PC-3 (cell line): ENCODE measurements at places on chromosomes 11 and 22.

DNA sequence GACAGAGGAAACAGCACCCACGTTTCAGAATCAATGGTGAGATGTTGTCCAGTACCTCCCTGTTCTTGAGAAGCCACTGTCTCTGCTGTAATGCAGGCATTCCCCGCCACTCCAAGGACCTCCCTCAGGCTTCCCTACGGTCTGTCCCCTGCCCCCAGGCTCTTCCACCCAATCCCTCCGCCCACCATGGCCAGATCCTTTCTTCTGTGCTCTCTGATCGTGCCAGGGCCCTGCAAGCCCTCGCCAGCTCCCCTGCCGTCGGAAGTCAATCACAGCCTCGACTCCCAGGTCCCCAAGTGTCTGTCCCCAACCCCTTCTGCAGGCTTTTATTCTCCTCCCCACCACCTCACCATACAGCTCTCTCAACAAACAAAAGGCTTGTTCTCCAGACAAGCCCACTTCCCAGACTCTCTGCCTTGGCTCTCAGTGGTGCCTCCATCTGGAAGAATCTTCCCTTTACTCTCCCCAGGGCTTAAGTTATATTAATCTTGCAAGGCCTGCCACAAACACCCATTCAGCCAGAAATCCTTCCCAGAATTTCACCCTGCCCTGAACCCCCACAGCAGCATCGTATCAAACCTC, 13.7 kb downstream of the SCN4B start:
- no peak for DNase-seq

DNA sequence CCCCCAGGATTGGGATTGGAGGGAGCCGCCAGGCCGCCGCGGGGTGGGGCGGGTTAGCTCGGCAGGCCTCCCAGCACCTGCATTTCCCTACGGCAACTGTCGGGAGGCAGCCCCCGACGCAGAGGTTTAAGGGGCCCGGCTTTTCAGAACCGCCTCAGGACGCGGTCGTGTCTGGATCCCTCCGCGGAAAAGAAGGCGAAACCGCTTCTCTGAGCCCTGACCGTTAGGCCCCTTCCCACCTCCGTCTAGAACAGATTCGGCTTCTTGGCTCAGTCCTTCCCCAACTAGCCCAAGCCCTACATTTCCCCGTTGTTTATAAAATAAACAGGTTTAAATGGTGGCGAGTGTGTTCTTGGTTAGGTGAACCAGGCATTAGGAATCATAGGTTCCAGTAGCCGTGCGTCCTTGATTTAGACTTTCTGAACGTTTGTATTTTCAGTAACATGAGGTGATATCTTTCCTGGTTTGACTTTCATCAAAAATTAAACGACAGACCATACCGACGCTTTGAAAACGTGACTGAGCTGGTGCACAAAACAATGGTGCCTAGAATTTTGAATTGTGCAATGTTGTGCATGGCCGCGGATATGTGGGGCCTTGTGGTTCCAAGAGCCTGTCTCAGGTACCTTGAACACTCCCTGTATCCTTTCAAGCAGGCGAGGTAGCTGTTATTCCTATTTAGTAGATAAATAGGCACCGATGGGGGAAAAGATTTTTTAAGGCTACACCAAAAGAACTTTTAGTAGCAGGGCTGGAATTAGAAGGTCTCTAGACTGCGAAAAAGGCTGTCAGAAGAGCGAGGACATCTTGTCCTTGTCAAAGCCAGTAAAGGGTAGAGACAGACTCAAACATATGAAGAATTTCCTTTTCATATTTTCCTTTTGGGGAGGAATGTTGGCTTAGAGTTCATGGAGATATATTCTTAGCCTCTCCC, 1.2 kb upstream of the HSPA8 start:
- peak; percentile 56 for DNase-seq

- peak; percentile 47 for DNase-seq
These were observed 8.2 kb downstream of the UPB1 start for GRCh38 chr22:24503137-24503842.

DNA sequence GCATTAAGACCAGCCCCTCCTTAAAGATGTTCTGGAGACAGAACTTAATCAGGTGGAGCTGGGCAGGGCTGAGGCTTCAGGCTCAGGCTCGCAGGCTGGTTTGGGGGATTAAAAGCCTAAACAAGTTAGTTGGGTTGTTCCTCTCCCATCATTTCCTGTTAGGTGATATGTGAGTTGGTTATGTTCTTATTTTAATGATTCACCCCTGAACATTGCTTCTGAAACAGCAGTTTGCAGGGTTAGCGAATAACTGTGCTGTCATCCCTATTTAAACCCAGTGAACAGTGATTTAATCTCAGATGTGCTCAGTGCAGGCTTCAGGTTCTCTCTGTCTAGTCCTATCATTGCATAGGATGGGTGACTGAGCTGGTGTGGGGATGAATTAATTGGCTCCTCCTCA, 47.4 kb upstream of the BIRC3 start:
- DNase-seq: peak; percentile 84

- no peak for DNase-seq
These were observed 833.8 kb downstream of the TBC1D22A start for GRCh38 chr22:47596176-47596690.

- DNase-seq: peak; percentile 91
These were observed at the start of gene CSTPP1 for GRCh38 chr11:46936138-46937110. Gene CSTPP1, plus strand, starts transcription at chr11:46936761. Its CDS starts 45 bp downstream, at chr11:46936806.

DNA sequence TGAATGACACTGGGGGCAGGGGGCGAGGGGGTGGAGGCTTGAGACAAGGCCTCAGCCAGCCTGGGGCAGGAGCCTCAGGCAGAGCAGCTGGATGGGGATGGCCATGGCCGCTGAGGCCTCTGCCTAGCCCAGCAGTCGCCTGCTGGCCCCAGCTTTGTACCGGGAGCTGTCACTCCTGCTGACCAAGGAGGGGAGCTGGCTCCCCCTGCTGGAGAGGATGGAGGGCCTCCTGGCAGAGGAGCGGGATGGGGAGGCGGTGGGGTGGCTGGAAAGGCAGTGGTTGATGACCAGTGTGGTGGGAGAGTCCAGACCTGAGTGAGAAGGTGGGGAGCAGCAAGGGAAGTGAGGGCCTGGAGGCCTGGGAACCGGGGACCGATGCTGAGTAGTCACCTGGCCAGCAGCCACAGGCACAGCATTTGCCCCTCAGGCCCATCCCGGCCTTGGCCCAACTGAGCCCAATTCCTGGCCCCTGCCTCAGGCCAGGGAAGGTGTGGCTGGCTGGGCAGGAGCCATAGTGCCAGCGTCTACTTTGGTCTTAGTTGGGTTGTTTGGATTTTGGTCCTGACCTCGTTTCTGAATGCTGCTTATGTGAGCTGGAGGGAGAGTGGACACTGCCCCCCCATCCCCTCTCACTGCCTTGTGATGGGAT, 6.0 kb upstream of the SUSD2 start:
- DNase-seq: peak; percentile 67

- DNase-seq: peak; percentile 50
These were observed 17.5 kb upstream of the FIBIN start for GRCh38 chr11:26976389-26976788.

DNA sequence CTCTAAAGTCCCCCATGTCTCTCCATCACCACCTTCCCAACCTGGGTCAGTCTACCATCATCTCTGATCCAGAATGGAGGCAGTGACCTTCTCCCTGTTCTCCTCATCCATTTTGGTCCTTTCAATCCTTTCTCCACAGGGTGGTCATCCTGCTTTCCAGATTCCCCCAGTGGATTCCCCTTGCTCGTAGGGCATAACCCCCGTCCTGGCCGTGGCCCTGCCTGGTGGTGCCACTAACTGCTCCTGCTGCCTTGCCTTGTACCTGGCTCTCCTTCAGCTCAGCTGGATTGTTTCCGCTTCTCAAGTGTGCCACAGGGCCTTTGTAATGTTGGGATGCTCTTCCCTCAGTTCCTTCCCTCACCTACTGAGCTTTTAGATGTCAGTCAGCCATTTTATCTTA, 81.6 kb downstream of the MYO7A start:
- DNase-seq: no peak

GRCh38 chr22:17890892-17891291, 116.6 kb upstream of the BID start:
- DNase-seq: no peak

DNA sequence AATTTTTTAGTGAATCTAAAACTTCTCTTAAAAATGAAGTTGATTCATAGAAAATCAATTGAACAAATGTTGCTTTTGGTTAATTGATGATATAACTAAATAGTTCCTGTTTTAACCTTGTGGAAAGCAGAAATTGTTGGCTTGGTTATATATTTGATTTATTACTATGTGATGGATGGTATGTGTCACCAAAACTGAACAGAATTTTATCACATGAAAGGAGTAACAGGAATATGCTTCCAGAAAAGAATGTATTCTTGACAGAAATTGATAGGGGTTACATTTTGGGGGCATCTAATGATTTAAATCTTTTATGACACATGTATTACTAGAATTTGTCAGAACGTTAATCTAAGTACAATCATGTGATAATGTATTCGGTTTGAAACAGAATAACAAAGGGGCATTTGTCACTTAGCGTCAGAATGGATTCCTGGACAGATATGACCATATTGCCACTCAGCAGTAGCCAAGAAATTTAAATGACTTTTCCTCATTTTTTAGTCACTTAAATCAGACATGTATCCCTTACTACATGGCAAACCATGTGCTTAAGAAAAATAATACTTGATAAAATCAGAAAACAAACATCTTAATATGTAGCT, 295.2 kb downstream of the GRM5 start:
- no peak for DNase-seq

DNA sequence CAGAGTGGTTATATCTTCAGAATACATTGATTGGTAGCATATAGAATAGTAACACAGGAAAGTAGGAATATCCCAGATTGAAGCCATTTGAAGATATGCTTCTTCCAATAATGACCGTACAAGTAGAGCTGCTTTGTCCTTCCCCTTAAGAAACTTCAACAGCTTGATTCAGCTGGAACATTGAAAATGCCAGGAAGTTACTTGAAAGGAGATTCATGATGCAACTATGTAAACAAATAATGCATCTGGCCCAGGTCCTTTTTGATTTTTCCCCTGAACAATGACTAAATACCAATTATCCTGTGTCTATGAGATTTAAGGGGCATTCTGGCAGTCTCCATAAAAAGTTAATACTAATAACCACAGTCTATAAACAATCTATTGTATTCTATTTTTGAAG, 3.0 kb downstream of the DKK3 start:
- peak; percentile 66 for DNase-seq

- peak; percentile 64 for DNase-seq
These were observed at the start of gene ZPR1 for GRCh38 chr11:116787786-116788486. Gene ZPR1, minus strand, starts transcription at chr11:116788023. Its CDS starts 33 bp downstream, at chr11:116787990.

DNA sequence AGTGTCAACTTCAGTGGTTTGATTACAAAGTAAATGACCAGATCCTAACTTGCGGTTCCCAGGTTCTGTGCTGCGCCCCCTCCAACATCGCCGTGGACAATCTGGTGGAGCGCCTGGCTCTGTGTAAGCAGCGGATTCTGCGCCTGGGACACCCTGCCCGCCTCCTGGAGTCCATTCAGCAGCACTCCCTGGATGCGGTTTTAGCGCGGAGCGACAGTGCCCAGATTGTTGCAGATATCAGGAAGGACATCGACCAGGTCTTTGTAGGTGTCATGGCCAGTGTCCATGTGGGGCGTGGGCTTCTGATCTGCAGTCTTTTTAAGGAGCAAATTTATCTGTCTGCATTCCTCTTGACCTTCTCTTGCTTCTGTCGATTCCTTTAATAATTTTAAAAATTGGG, 11.1 kb downstream of the IGHMBP2 start:
- no peak for DNase-seq

DNA sequence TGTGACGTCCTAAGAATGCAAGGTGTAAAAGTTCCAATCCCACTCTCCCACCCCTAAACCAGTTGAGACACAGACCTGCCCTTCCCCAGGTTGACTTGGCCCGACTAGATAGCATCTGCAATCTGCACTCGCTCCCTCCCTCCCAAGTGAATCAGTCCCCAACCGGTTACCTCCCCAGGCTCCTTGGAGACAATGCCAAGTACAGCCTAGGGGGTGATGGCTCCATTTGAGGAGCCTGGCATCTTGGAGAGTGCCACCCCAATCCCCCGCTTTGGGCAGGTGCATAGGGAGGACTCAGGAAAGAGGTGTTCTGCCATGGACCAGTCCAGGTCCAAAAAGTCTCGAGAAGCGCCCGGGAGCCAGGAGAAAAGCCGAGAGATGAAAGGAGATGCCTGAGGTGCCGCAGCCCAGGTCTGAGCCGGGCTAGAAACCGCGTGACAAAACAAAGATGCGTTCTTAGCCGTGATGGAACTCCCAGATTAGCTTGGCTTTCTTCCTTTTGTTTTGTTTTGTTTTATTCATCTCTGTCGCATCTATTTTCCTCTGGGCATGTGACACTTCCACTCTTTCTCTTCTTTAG, 18.7 kb upstream of the SNX32 start:
- no peak for DNase-seq

- DNase-seq: no peak
These were observed 132.4 kb downstream of the SWAP70 start for GRCh38 chr11:9796266-9796665.

DNA sequence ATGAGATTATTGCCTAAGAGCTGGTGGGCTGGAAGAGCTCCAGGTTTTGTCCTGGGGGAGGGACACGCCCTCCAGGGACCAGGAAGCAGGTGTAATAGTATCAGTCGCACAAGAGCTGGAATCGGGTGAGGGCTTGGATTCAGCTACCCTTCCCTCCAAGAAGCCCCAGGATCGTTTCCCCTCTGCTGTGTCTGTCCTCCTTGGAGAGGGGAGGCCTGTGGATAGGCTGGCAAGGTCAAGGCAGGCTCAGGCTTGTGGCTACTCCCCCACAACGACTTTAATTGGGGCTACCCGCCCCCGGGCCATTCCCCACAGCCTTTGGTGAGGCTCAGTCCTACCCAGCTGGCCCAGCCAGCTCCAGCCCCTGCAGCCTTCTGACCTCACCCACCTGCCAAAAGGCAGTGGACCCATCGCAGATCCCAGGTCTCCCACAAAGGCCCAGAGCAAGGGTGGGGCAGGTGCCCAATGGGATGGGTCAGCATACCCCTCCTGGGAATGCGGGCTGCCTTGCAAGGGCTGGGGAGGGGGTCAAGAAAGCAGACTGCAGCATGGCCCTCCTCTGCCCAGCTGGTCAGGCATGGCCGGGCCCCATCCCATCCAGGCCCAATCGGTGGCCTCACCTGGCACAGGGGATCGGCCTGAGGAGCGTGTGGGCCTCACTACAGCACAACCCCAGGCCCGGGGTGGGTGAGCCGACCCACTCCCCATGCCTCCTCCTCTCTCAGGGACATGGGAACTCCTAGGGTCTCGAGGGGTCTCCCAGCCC, 1.0 kb downstream of the CTSD start:
- DNase-seq: peak; percentile 75

- DNase-seq: no peak
These were observed 44.9 kb downstream of the PLEKHA7 start for GRCh38 chr11:16969010-16969999.

DNA sequence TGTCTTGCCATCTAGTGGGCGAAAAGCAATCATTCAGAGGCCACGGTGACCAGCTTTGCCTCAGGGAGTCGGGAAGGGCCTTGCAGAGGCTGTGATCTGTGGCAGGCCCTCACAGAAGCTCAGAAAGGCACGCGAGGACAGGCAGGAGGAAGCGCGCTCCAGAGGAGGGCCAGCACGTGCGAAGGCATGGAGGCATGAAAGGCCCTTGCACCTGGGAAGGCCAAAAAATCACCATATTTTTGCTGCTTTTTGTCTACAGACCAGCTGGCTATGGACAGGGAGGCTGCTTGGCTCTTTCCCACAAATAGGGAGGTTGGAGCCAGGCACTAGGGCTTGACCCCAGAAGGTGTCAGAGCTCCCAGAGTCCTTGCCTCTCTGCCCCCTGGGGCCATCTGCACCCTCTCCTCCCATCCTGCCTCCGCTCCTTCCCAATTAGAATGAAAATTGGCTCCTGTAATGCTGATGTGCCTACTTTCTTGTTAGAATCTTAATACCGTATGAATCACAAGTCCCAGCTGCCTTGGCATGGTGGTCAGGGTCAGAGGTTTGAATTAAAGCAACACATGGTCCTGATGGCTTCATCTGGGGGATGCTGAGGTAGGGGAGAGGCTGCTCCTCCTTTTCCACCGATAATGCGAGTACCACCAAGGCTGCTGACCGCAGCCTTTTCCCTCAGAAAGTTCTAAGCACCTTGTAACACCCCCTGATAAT, 69.1 kb downstream of the FEZ1 start:
- no peak for DNase-seq
